ENCODE measurements at places on chromosomes 5 and 9. TPM values are rescaled to one million over a fixed set of nuclear protein-coding genes. Genes with fewer than 3 reads are reported as not detected.

Gene MYOT
- total RNA-seq, result not detected

GRCh38 chr5:116621599-116621998 lies 47.0 kb upstream of the SEMA6A start:
- DNase-seq, result no peak

DNA sequence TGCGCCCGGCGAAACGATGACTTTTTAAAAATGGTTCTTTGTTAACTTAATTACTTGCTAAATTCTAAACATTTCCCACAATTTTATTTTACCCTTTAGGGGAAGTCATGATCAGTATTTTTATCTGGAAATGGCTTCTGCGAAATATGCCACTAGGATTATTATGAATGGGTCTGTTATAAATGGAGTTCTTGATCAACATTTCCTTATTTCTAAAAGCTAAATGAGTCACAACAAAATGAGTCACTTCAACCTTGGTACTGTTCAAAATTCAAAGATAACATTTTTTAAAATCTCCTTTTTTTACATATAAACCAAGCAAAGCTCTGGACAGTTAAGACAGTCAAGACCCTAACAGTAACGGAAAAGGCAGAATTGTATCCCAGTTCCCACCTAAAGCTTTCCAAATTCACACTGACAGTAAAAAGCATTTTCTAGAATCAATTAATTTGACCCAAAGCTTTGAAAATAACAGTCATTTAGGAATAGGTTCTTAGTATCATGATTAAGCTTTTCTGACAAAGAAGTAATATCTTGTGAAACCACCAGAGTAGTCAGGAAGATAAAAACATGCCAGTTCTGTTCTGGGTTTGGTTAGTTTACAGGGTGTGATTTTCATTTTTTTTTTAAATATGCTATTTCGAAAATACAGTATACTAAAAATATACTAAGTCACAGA lies 81.7 kb downstream of the LHFPL2 start:
- no peak for DNase-seq

DNA sequence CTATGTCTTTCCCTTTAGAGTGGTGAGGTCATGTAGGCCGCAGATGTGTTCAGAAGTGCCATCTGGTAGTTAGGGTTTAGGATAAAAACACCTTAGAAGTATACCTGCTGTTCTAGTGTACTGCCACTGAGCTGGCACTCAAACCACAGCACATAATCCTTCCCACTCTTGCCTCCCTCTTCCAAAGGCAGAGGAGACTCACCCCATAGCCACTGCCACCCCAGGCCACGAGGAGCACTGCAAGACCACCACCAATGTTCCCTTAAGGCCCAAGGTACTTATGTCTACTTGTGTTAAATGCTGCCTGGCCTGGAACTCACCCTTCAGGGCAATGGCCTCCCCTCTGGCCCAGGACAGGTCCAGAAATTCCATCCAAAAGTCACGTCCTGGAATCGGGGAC lies 379.5 kb upstream of the EDIL3 start:
- no peak for DNase-seq

- DNase-seq, result no peak
Observed at GRCh38 chr5:105865834-105866233, 1804.9 kb downstream of the EFNA5 start.

GRCh38 chr9:135275571-135276289 lies 188.3 kb downstream of the OLFM1 start:
- DNase-seq, result no peak

Data from activated CD4-positive, alpha-beta memory T cell treated with anti-CD3 and anti-CD28 coated beads for 36 hours (primary cell).